Stimulated activated CD8-positive, alpha-beta memory T cell treated with anti-CD3 and anti-CD28 coated beads, Interleukin-4, amount 100 ng/mL, for 1 hour (primary cell): ENCODE measurements at places on chromosomes 6 and 20.

DNA sequence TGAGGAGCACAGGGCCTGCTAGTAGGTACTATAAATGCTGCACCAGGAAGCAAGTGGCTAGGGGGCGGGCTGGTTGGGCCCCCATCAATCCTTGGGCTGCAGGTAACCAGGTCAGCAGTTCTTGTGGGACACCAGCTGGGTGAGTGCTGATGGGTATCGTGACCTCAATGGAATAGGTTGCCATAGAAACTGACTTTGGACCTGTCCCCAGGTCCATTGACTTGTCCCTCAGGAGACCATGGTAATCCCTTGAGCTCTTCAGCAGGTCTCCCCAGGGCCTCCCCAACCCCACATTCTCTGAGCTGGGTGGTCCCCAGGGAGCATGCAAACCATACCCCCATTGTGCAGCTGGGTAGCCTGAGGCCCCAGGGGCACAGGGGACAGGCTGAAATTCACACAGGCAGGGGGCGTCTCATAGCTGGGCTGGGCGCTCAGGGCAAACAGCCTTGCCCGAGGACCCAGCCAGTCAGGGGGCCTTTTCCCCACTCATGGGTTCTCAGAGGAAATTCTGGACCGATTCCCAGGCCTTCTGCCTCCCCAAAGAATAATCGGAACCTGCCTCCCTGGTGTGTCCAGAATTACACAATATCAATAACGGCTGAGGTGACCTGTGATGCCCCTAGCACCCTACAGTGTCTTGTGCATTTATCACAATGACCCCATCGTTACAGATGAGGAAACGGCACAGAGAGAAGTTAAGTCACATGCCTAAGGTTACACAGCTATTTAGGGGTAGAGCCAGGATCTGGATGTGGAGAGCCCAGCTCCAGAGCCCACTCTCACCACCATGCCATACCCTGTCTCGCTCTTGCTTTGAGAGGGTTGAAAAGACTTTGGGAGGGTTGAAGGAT, 35.9 kb downstream of the SRC start:
- DNase-seq, result no peak

GRCh38 chr6:14166839-14167238, 49.3 kb downstream of the CD83 start:
- DNase-seq, result no peak

DNA sequence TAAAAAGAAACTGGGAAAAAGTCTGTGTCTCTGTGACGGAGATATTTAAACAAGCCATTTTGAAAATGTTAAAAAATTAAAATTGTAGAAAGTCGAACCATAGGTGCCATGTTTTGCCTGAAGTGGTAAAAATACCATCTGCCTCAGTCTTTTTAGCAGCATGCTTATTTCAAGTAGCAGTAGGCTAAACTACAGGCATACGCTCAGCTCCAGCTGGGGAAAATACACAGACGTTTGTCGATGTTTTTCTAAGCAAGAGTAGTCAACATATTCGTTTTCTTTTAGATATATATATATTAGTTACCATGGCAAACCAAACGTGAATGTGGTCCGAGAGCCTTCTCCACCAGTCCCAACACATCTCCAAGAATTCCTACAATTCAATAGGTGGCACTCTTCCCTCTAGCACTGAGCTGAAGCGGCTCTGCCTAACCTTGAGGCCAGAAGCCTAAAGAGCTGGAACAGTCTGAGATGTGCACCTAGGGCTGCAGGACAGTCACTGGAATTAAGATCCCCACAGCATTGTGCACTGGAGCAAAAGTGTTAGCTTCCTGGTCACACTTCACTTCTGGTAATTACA, 70.2 kb upstream of the BEND3 start:
- no peak for DNase-seq

GRCh38 chr20:43744966-43745730, 18.3 kb upstream of the GTSF1L start:
- no peak for DNase-seq

DNA sequence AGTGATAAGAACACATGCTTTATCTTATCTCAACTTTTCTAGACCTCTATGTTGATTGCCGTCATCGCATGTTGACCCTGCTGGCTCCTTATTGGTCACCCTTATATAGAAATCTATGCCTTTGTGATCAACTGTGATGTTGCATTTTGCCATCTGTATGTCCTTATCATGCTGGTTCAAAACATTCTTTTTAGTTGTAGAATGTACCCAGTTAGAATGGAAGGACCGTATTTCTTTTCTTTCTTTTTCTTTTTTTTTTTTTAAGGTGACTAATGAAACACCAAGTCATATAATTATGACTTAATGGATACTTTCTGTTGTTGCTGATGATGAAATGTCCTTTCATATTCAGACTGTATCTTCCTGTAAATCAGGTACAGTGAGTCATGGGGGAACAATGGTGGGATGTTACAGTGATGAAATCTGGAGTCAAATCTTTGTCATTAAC, 145.9 kb upstream of the CITED2 start:
- DNase-seq, result no peak

- DNase-seq, result no peak
These were observed 31.8 kb upstream of the NT5E start for GRCh38 chr6:85418059-85418458.

DNA sequence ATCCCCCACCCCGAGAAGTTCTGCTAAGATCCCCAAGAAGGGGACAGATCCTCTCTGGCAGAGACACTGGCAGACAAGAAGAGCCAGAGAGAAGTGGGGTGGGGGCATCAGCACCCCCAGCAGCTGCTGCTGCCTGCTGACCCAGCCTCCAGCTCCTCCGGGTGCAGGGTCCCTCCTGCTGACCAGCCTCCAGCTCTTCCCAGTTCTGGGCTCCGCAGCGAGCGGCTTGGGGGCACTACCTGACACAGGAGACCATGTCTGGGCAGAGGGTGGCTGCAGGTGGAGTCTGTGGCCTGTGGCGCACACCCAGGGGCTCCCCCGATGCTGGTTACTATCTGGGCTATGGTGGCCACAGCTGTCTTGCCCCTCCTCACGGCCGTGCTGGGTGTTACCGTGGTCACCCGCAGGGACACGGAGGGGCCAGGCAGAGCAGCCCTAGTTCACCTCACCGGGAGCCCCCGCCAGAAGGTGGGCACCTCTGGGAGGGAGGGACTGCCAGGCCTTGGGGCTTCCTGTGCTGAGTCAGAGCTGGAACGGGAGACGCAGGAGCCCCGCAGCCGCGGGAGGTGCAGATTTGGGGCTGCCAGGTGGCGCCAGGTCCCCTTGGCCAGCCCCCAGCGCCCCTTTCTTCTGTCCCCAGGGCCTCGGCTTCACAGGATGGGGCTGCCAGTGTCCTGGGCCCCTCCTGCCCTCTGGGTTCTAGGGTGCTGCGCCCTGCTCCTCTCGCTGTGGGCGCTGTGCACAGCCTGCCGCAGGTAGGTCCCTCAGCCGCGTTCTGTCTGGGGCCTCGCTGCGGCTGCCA, 630 bp downstream of the LIME1 start:
- DNase-seq, result no peak

DNA sequence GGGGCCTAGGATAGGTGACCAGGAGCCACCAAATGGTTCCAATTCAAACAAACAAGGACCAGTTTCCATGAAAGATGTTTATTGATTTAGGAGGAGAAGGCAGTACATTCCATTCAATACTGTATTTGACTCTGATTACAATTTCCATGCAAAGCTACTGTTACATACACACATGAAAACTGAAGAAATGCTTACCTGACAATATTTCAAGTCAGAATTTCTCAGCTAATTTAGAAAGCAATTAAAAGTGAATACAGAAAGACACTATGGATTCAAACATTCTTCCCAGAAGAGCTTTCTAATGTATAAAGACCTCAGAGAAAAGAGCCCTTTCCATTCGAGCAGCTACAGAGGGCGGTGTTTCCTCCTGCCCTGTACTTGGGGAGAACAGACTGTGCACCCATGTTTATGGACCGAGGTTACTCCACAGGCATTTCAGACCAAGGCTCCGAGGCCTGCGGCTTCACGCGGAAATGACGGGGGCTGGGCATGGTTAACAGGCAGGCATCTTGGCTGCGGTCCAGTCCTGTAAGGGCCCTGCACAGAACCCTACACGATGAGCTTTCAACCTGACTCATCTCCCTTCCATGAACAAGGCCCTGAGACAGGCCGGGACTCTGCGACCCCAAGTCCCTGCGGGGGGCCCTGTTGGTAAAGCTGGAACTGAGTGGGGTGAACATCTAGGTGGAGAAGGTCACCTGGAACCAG, 25.7 kb upstream of the TCFL5 start:
- no peak for DNase-seq

DNA sequence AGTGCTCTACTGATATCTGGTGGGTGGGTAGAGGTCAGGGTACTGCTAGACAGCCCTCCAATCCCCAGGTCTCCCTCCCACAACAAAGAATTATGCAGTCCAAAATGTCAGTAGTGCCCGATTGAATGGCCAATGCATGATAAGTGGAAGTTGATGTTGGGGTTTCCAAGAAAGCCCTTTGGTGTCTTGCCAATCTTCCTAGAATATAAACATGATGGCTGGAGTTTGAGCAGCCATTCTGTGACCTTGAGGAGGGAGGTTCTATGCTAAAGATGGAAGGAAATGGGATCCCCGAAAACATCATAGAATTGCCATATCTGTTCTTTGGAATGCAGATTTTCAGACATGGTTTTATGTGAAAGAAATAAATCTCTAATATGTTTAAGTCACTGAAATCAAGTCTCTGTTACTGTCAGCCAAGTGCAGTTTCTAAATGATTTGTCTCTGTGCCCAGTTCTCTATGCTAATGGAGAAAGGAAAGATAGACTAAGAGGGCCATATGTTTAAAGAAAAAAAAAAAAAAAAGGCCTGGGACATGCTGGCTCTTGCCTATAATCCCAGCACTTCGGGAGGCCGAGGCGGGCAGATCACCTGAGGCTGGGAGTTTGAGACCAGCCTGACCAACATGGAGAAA, 32.8 kb upstream of the PTPN1 start:
- no peak for DNase-seq

GRCh38 chr20:34987288-34988190, 31.9 kb downstream of the MYH7B start:
- no peak for DNase-seq

DNA sequence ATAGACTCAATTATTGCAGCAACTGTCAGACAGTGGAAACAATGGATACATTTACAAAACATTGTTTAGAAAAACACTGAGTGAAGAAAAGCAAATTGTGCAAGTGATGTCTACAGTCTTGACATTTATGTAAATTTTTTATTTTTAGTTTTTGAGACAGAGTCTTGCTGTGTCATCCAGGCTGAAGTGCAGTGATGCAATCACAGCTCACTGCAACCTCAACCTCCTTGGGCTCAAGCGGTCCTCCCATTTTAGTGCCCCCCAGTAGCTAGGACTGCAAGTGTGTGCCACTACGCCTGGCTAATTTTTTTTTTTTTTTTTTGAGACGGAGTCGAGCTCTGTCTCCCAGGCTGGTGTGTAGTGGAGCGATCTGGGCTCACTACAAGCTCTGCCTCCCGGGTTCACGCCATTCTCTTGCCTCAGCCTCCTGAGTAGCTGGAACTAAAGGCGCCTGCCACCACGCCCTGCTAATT, 9.7 kb downstream of the CNBD2 start:
- no peak for DNase-seq

DNA sequence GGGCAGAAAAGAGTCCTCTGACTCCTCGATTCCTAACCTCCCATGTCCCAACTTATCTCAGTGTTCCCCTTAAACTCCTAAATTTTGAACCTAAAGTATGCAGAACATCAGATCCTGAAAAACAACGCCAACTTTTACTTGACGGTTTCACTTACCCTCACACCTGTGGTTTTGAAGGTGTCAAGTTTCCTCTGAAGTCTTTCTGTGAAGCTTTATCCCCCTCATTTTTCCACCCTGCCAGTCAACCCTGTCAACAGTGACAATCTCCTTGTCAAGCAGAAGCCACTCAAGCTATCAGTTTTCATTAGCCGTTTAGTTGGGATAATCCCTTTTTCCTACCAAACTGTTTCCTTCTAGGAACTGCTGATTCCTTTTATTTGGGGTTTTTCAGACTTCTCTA, 245.4 kb upstream of the PREP start:
- DNase-seq, result no peak

- DNase-seq, result no peak
These were observed 101.6 kb downstream of the DST start for GRCh38 chr6:56541030-56541600.

- no peak for DNase-seq
These were observed 21.6 kb upstream of the CALHM6 start for GRCh38 chr6:116439522-116440051.

GRCh38 chr6:4653141-4653540, 123.1 kb upstream of the CDYL start:
- DNase-seq, result no peak
